ENCODE measurements at places on chromosomes 5 and 9.

DNA sequence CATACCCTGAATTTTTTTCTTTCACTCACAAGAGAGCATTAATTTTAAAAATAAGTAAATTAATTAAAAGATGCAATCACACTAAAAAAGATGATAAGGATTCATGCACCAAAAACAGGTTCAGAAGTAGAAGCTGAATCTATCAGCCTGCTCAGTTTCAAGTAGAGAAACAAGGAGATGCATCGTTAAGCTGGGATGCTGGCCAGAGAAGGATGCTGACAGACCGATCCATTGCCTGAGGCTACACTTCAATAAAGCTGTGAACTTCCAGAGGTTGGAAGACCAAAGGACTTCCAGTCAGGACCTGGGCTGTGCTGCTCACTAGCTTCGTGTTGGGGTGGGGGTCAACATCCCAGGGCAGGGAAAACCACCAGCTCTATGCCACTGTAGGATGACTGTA, 457.7 kb downstream of the EFNA5 start:
- DNase-seq = no peak

- no peak for DNase-seq
Observed at GRCh38 chr9:121757281-121757585, 105.8 kb downstream of the DAB2IP start.

DNA sequence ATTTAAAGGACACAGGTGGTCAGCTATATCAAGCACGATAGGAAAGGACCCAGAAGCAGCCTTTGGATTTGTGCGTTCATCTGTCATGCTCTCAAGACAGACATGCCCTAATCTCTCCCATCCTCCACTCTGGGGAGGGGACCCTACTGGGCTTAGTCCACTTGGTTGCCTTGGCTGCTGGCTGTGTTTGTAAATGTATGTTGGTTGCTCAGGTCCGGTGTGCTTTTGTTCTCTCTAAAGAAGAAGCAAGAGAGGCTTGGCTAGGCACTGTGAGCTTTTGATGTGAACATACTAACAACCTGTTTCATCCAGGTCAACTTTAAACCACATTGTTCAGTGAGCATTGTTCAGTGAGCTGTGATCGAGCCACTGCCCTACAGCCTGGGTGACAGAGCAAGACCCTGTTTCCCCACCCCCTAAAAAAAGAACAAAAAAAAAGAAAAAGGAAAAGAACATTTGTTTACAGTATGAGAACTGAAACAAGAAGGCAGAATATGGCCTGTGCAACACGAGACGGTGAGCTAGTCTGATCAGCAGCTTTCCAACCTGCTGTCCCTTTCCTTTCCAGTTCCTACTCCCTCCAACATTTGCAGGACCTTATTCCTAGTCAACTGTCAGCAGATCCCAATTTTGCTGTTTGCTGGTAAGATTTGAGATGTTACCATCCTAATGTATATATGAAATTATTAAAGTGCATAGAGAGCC, 228.3 kb downstream of the ARHGAP26 start:
- DNase-seq = no peak

GRCh38 chr5:68458416-68459021, 243.0 kb downstream of the PIK3R1 start:
- DNase-seq = no peak

- no peak for DNase-seq
Observed at GRCh38 chr9:133515615-133516255, 9.0 kb downstream of the MYMK start.

DNA sequence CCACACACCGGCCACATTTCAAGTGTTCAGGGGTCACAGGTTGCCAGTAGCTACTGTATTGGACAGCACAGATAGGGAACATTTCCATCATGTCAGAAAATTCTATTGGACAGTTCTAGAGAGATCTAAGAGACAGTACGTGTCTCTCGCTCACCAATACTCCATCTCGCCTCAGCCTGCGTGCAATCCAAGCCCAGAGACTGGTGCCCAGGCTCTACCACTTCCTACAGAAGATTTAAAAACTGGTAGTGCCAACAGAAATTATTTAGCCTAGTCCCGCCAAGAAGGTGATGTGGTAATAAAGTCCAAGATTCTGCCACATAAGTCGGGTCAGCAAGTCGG, 390 bp upstream of the SNX2 start:
- no peak for DNase-seq

DNA sequence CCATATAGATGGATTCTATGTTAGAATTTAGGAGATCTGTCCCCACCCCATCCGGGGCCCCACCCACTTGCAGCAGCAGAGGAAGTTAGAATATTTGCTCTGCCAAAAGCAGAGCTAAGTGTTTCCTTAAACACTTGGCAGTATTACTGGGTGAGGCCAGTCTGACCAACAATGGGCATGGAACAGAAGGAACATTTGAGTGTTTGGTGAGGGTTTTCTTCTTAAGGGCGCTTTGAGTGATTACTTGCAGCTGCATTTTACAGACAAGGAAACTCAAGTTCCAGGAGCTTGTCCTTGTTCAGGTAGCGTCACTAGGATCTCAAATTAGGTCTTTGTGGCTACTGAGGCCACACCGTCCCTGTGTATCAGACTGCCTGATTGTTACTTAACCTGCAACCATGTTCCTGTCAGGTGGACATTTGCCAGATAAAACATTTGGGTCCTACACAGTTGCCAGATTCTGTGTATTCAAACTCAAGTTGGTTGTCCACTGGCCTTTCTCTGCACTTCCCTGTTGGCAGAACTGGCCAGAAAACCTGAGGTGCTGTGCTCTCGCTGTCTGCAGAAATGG, 59.3 kb downstream of the SLC46A2 start:
- no peak for DNase-seq

DNA sequence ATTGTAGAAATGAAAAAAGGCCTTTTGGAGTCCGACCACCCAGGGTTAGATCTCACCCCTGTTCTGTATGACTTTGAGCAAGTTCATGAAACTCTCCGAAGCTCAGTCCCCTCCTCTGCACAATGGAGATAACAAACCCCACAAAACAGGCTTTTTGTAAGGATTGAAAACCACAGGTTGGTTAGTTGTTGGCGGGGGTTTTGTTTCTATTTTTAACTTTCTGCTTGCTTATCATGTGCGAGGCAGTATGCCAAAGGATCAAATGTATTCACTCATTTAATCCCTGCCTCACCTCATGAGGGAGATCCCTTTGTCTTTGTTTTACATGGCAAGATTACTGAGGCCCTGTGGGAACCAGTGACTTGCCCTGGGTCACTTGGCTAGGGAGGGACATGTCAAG, 539.1 kb downstream of the CDK5RAP2 start:
- DNase-seq = no peak

GRCh38 chr9:113042884-113043657, 13.5 kb downstream of the ZFP37 start:
- no peak for DNase-seq

GRCh38 chr5:157520911-157521703, 54.5 kb downstream of the ADAM19 start:
- no peak for DNase-seq

DNA sequence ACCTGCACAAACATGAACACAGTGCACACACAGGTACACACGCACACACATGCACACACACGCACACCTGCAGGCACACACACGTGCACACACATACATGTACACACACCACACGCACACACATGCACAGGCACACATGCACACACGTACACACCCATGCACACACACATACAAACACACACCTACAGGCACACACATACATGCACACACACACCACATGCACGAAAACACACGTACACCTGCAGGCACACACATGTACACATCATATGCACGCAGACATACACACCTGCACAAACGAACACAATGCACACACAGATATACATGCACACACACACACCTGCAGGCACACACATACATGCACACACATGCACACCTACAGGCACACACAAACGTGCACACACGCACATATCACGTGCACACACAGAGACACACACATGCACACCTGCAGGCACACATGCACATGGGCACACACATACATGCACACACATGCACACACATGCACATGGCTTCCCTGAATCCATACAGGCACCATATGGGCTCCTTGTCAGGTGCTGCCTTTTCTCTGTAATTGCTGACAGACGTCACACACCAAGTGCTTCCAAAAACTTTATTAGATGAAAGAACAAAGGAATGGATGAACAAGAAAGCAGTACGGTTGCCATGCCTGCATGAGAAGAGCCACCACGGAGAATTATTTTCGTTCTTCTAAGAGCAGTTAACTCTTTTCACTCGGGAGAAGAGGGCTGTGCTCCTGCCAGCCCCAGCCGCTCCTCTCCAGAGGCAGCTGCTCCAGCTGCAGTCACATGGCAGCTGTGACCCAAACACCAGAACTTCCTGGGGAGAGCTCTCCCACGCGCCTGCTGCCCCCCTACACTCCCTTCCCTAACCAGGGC, 57.2 kb downstream of the EXD3 start:
- no peak for DNase-seq

DNA sequence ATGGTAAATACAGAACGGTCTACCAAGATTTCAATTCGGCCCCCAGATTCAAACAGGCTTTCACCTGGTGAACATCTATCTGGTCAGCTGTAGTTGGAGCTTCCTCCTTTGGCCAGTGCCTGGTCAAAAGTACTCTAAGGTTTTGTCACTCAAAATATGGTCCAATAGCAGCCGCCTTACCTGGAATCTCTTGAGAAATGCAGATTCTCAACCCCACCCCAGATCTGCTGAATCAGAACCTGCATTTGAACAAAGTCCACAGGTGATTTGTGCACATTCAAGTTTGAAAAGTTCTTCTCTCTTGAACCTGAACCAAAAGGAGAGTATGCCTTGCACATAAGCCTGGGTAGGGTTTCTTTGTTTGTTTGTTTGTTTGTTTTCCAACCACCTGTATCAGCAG, 17.6 kb upstream of the WHRN start:
- DNase-seq = no peak

GRCh38 chr5:139116100-139116655, 82.0 kb downstream of the SIL1 start:
- no peak for DNase-seq

DNA sequence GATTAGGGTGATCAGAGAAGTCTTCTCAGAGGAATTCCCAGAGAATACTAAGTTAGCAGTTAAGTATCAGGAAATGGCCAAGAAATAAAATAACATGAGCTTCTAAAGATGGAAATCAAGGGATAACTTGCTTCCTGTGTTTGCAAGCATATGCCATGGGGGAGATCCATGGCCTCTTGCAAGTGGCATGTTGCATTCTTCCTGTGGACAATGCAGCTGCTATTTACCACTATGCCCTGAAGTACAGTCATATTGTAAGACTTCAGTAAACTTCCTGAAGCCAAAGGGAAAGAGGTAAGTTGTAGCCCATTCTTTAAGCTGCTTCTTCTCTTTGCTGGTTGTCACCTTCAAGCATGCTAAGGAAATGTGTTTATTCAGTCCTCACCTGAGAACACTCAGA, 154.7 kb upstream of the RUSC2 start:
- DNase-seq = no peak

DNA sequence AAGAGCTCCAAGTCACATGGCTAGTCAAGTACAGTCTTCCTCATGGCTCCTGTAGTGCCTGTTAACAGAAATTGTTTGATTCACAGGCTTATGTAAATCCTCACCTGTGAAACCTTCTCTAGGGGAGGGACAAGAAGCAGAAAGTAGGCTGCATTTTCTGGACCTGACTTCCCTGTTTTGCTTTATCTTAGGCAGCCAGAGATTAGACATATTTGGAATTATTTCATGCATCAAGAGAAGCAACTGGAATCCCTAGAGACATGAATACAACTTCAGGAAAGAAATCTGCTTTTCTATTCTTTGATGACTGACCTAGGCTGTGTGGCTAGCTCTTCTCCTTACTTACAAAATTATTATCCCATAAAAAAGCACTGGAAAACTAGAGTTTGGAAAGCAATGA, 52.3 kb downstream of the CAST start:
- no peak for DNase-seq

DNA sequence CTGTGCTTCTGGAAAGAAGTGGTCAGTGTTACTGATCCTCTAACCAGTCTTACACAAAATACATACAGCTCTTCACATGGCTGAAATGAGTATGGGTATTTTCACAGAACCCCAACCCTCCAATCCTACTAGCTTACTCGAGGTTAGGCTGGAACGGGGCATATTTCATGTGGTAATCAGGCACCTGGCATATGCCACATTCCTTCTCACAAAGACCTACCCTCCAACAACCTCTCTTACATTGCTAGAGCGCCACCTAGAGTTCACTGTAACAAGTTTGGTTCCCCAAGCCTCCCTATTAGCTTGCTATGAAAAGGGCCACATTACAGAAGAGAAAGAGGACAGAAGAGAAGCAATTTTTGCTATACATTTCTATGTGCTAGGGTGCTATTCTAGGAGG, 597.3 kb downstream of the PRELID2 start:
- no peak for DNase-seq

DNA sequence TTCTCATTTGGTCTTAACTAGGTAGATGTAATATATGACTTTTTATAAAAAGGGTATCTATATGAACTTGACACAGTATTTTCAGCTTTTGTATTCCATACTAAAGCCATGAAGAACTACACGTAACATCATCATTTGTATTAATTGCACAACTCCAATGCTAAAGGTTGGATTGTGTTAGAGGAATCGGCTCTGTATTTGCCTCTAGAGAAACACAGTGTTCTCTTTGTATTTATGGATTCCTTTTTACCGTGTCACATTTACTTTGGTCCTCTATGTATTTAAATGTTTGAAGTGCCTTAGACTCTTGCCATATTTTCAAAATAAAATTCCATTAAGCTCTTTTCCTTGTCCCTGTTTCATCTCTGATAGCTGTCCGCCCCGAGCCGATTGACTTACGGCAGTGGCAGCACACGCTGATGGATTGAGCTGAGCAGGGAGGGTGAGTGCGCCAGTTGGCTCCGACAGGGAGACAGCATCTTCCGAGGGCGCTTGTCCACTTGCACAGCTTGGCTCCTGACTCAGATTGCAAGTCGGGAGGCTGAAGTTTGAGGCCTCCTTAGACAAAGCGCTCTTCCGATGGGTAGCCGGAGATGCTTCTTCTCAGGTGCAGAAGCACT, 95.6 kb upstream of the DMRT1 start:
- DNase-seq = no peak

DNA sequence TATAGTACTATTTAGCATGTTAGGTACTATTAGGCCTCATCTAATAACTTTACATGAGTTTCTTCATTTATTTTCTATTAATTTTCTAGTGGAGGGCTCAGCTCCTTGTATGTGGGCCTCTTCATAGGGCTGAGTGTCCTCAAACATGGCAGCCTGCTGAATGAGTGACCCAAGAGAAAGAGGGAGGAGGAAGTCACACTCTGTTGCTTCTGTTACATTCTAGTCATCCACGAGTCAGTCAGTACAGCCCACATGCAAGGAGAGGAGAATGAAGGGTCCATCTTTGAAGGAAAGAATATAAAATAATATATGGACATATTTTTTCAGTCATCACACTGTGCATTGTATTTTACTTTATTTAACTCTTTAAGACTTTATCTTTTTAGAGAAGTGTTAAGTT, 66.6 kb upstream of the NR3C1 start:
- no peak for DNase-seq

DNA sequence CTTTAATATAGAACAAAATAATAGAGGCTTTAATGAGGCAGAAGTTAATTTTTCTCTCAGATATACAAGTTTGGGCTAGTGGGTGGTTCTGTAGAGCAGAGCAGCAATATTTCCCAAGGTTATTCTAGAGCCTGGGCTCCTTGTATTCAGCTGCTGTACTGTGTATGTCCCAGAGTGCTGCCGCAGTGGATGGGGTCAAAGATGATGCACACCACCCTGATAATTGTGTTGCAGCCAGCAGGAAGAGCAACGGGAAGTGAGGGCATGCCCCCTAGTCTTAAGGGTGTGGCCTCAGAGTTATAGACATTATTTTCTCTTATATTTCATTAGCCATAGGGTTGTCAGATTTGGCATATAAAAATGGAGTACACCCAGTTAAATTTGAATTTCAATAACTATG, 23.9 kb upstream of the KIF4B start:
- DNase-seq = no peak
